ENCODE measurements at places on chromosomes 13 and 19. TPM values are rescaled to one million over a fixed set of nuclear protein-coding genes. Genes with fewer than 3 reads are reported as not detected.

Gene RNF17
- not detected for total RNA-seq

Gene CYP4F11
- 24.3 TPM for total RNA-seq

Gene DCT
- not detected for total RNA-seq

Gene TMEM255B
- 4.2 TPM for total RNA-seq

Gene FCGBP
- total RNA-seq = 0.19 TPM

Gene ATP4B
- total RNA-seq = not detected

Gene LAIR2
- total RNA-seq = not detected

Gene ZNF20
- total RNA-seq = 7.3 TPM

Gene ZNF491
- 1.5 TPM for total RNA-seq

Gene ZNF728
- 0.33 TPM for total RNA-seq

Gene SYCN
- total RNA-seq = not detected

Gene ZNF221
- 3.1 TPM for total RNA-seq

Gene RNASEH2B
- 19.2 TPM for total RNA-seq

Gene FOXA3
- total RNA-seq = not detected

Gene MYO16
- 0.14 TPM for total RNA-seq

Gene ERICH6B
- total RNA-seq = not detected

Gene RUBCNL
- total RNA-seq = 20.2 TPM

Gene LGALS7B
- total RNA-seq = 2.4 TPM

Gene LILRB2
- not detected for total RNA-seq

Gene NR2C2AP
- total RNA-seq = 8.5 TPM
